ENCODE measurements at places on chromosomes 4 and X. TPM values are rescaled to one million over a fixed set of nuclear protein-coding genes. Genes with fewer than 3 reads are reported as not detected.

DNA sequence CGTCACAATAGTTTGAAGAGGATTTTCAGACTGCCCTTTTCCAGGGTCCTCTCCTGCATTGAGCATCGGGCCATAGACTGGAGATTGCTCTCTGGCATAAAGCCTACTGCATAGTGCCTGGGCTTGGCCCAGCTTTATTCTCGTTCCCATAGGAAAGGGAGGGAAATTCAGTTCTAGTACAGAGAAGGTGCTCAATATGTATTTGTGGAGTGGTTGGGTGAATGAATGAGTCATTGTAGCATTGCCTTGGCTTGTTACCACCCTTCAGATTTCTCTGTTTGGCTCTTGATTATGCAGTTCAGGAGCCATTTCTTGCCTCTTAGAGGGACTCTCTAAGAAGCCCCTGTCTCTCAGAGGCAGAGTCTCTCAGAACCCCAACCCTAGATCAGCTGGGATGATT lies 2.6 kb downstream of the TMEM35A start:
- no peak for DNase-seq

GRCh38 chr4:188433741-188434315 lies 294.6 kb downstream of the TRIML1 start:
- no peak for DNase-seq

DNA sequence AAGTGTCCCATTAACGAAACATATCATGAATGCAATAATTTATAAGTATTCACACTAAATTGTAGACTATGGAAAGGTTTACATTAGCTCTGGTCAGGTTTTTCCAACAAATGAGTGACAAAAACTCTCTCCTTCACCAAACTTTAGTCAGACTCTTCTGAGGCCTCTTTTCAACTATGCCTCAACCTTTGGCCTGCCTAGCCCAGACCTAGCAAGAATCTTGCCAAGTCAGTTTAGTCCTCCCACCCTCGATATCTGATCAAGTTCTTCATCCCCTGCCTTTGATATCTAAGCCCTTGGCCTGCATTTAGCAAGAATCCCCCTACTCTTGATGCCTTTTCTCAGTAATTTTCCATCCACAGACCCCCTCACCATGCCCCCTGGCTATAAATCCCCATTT lies 37.9 kb downstream of the CCDC158 start:
- DNase-seq, result no peak

DNA sequence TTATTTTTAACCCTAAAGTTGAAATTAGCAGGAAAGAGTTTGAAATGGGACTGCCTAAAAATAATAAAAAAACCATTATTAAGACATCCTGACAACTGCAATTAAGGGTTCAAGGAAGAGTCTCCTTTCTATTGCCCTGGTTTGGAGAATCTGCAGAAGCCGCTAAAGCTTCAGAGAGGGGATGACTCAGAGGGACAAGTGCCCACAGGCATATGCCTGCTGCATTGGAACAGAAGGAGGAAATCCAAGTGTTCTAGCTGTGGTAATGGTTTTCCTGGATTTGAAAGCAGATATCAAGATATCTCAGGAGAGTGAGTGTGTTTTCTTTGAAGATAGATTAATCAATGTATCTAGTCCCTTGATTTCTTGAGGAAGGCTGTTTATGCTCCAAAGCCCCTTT lies 235.1 kb upstream of the TAPT1 start:
- no peak for DNase-seq

- DNase-seq, result no peak
Measured at GRCh38 chrX:120999413-120999812, 13.9 kb upstream of the CT47A1 start.

DNA sequence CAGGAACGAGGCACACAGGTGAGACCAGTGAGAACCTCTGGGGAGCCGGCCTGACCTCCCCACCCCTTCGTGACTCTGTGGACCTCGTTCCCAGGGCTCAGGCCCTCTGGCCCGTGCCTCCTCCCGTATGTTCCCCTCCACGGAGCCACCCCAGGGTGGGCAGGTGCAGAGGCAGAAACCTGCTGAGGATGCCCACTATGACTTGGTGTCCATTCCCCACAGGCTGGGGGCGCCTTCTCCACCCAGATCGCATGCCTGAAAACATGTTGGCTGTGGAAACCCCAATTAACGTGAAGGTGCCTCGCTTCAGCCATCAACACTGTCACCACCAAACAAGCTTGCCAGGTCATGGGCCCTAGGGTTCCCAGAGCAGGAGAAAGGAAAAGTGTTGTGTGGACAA lies 27.0 kb downstream of the BLOC1S4 start:
- DNase-seq, result peak; percentile 40

GRCh38 chr4:142566777-142567176 lies 279.3 kb downstream of the INPP4B start:
- DNase-seq, result no peak

Gene SOWAHD
- total RNA-seq, result 4.0 TPM

Gene CENPE
- total RNA-seq, result 0.78 TPM

Gene GAGE12F
- not detected for total RNA-seq

GRCh38 chr4:73309211-73309610 lies 50.6 kb upstream of the ANKRD17 start:
- no peak for DNase-seq

- DNase-seq, result no peak
Measured at GRCh38 chr4:177236886-177237285, 72.8 kb upstream of the NEIL3 start.

Data from upper lobe of right lung (tissue), 1 donor.